ENCODE measurements at places on chromosomes 7 and 10.

DNA sequence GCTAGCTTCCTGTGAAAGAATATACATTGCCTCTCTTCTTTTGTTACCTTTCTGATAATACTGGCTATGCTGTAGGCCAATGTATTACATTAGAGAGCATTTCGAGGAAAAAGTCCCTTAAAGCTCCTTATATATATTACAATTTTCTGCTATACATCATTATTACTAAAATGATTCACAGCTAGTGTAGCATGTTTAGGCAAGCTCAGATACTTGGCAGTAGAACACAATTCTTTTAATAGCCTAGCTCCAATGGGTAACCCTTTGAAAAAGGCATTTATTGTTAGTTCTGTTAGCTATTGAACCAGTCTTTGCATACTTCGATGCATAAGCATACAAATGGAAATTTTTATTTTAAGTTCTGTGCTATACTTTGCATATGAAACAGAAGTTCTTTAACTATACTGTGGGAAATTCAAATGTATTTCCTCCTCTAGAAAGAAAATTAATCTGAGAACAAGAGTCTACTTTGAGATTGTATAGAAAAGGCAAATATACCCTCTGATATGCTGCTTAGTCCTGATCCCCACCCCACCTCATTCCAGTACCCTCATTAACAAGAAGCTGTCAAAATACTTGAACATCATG lies 55.6 kb upstream of the SKAP2 start:
- DNase-seq = no peak

DNA sequence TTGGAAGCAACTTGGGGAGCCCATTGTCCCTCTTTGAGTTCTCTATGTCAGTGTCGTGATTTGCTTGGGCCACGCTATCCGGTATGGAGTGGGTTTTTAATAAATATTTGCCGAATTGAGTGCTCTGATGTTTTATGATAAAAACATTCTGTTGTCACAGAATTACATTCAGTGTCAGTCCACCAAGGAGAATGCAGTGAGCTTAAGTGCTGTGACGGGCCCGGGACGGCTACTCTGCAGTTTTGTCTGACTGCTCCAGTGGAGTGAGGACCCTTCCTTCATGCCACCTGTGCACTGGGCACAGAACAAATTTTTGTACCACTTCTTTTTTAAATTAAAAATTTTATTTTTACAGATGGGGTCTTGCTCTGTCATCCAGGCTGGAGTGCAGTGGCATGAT lies 76.0 kb downstream of the CARD11 start:
- no peak for DNase-seq

DNA sequence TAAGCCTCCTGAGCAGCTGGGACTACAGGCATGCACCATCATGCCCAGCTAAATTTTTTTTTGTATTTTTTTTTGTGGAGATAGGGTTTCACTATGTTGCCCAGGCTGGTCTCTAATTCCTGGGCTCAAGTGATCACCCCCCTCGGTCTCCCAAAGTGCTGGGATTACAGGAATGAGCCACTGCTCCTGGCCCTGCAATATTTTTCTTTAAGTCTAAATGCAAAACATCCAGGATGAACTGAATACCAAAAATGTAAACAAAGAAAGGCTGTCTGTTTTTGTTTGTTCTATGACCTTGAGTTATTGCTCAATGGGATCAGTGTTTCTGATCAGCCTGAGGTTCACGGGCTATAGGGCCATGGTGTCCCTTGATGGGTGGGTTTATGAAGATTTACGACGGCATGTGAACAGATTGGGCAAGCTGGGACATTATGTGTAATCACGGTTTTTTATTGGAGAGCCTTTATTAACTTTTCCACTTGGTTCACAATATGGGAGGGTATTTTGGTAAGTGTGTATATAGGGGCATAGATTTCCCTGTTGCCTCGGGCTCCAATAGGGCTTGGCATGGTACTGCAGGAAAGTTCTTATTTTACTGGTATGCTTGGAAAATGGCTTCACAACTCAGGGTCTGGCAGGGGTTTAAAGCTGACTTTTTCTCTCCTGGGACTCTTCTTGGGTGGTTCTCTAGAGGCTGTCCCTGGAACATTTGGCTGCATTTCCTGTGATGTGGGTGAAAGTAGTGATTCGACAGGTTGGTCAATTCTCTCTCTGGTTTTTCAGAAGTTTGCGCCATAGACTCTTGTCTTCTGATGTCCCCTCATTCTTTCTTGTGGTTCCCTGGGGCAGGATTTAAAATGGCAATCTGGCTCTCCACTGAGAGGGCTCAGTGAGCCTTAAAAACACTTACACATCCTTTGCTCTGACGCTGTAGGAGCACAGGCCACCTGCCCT lies 41.6 kb downstream of the MRPS33 start:
- no peak for DNase-seq

GRCh38 chr10:127524908-127525665 lies 24.0 kb upstream of the NPS start:
- no peak for DNase-seq

- DNase-seq = no peak
Observed at GRCh38 chr10:103638948-103639347, 145.4 kb downstream of the NEURL1 start.

GRCh38 chr10:11208908-11209829 lies 191.5 kb downstream of the CELF2 start:
- DNase-seq = no peak
